PC-3 (cell line): ENCODE measurements at places on chromosomes 7 and 10. TPM values are rescaled to one million over a fixed set of nuclear protein-coding genes. Genes with fewer than 3 reads are reported as not detected.

TRIM73 gene
- 5.2 and 6.4 TPM in 2 replicates for total RNA-seq

OR2F2 gene
- not detected in 2 replicates for total RNA-seq

RPEL1 gene
- total RNA-seq, result not detected in 2 replicates

CUZD1 gene
- 0.36 and 0.40 TPM in 2 replicates for total RNA-seq

SCART1 gene
- total RNA-seq, result 2.4 and 5.1 TPM in 2 replicates

INHBA gene
- 55.3 and 70.1 TPM in 2 replicates for total RNA-seq

PRLHR gene
- total RNA-seq, result not detected in 2 replicates

UNC5B gene
- 0.26 and 0.46 TPM in 2 replicates for total RNA-seq

WIPF3 gene
- 3.3 and 3.4 TPM in 2 replicates for total RNA-seq

CREB3L2 gene
- 9.3 and 18.1 TPM in 2 replicates for total RNA-seq
